ENCODE measurements at places on chromosomes 2 and 18.

DNA sequence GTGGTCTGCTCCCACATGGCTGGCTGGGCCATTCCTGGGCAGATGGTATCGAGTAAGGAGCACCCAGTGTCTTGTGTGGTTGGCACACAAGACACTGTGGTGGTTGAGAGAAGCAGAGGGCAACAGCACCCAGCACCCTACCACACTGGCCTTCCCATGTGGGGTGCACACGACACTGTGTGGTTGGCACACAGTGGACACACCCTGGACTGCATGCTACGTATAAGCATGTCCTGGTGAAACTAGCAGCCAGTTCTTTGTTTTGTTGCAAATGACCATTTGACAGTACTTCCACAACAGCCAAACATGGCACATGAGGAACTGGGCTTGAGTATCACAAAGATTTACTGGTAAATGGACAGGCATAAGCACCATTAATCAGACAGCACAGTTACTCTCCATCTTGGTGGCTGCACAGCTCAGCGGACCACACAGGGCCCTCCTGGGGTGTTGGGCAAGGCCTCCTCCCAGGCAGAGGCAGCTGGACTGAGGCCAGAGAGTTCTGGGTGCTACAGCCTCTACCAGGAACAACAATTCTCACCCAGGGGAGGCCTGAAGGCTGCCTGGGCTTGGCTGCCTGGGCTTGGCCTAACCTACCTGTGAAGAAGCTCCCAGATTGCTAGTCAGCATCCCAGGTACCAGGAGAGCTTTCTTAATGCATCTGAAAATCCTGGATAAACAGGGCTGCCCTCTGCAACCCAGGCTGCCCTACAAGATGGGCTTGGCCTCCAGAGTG lies 59.3 kb upstream of the ALPP start:
- DNase-seq: no peak

- no peak for DNase-seq
Observed at GRCh38 chr18:10249270-10249669, 205.2 kb upstream of the APCDD1 start.

- no peak for DNase-seq
Observed at GRCh38 chr2:142395291-142395690, 264.5 kb upstream of the LRP1B start.

- no peak for DNase-seq
Observed at GRCh38 chr2:108118996-108119395, 120.8 kb upstream of the SULT1C3 start.

DNA sequence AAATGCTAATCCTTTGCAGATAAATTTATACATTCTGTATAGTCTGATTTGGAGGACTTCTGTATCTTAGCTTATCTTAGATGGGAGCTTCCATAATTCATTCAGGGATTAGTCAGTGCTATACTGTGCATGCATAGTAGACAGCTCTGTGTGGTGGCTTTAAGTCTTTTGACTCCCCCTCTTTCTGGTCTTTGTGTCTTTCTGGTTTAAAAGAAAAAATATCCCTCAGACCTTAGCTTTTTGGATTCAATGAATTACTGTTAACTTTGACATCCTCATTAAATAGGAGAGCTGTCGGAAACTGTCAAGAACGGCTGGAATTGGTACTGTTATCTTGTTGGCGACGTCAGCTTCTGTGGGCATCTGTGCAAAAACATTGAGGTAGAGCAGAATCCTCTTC lies 130.4 kb downstream of the SPTBN1 start:
- no peak for DNase-seq

DNA sequence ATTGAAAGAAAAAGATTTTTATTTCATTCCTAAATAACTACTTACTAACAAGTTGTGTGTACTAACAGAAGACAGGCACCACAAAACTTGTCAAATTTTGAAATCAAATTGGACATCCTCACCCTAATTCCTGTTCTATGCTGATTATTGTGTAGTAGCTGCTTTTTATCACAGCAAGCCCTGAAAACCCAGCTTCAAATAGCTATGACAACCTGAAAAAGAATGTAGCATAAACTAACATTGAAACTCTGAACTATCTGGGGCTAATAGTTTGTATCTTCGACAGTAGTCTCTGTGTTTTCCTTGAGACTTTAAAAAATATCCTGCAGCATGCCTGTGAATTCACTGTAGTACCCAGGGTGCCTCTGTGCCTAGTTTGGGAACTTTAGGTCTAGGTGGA lies 122.6 kb downstream of the WDPCP start:
- no peak for DNase-seq

DNA sequence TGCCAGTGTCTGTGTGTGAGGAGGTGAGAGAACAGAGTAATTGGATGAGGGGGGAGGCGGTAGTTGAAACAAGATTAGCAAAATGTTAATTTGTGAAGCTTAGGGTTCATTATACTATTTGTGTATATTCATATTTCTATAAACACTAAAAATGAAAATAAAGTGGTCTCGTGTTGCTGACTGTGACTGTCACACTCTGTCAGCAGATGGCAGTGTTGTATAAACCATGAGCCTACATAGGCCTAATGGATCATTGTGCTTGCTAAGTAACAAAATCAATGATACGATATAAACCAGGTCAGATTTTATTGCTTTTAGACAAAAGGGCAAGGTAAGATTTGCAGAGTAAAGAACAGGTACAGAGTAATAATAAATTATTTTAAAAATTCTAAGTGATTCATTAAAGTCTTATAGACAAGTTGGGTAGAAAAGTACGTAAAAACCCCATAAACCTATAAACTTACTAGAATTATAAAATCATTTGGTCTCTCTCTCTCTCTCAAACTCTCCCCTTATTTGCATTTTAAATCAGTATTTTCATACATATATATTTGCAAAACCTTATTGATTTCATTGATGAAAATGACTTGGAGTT lies 182.7 kb downstream of the RPIA start:
- DNase-seq: peak; percentile 14

GRCh38 chr2:169585673-169586072 lies 1.5 kb downstream of the PPIG start:
- no peak for DNase-seq

DNA sequence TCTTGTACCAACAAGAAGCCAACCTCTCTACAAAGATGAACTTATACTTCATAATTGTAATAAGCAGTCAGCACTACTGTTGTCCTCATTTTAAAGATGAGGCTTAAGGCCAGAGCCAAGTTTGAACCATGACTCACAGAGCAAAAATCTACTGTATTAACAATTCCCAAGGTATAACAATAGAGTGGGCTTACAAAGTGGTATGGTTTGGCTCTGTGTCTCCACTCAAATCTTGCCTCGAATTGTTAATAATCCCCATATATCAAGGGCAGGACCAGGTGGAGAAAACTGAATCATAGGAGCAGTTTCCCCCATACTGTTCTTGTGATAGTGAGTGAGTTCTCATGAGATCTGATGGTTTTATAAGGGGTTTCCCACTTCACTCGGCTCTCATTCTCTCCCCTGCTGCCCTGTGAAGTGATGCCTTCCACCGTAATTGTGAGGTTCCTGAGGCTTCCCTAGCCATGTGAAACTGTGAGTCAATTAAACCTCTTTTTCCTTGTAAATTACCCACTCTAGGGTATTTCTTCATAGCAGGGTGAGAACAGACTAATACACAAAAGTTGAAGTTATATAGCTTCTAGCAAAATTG lies 19.5 kb downstream of the MRPL44 start:
- DNase-seq: no peak

- DNase-seq: no peak
Observed at GRCh38 chr2:117828870-117829269, 14.4 kb downstream of the DDX18 start.

DNA sequence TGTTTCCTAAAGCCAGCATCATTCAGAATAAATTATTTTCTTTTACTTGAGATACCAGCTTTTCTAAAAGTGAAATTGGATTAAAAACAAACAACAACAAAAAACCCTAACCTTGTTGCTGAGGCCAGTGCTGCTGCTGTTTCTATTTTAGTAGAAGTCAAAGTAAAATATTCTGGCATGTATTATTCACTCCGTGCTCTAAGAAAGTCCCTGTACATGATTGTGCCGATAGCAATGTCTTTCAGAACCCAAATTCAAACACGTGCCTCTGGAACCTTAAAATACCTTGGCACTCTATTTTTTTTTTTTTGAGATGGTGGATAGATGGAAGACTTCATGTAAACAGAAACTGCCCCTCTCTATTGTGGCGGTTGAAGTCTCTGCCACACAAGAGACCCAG lies 43.7 kb downstream of the TANC1 start:
- no peak for DNase-seq
